Activated naive CD8-positive, alpha-beta T cell treated with anti-CD3 and anti-CD28 coated beads, Interleukin-2, amount 10 ng/mL, durations not matched to agents 7 days and 5 days (primary cell): ENCODE measurements at places on chromosomes 3 and 15.

- no peak for DNase-seq
Measured at GRCh38 chr3:186094696-186095425, 14.0 kb downstream of the ETV5 start.

- DNase-seq: no peak
Measured at GRCh38 chr3:145915787-145916186, 245.2 kb downstream of the PLOD2 start.

- no peak for DNase-seq
Measured at GRCh38 chr3:165191491-165191890, 4.7 kb downstream of the SLITRK3 start.

DNA sequence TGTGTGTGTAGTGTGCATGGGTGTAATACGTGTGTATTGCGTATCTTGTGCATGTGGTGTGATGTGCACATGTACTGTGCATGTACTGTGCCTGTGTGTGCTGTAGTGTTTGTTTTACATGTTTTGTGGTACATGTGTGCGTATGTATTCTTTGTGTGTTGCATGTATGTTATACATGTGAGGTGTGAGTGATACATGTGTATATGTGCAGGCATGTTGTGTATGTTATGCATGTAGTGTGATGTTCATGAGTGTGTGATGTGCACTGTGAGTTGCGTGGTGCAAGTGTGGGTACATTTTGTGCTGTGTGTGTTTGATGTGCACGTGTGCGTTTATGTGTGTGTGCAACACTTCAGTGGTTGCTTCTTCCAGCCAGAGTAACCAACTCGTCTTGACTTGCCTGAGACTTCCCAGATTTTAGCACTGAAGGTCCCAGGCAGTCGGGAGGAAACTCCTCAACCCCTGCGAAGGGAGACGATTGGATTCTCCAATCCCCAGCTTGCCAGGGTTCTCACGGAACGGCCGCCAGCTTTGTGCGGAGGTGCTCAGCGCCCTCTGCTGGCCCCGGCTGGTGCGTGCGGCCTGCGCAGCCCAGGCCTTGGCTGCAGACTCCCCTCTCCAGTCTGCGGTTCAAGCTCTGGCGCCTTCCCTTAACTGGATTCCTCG is 3.6 kb downstream of the GALNT15 start:
- DNase-seq: peak; percentile 79

GRCh38 chr15:51083641-51084166 is 11.0 kb downstream of the TNFAIP8L3 start:
- DNase-seq: no peak
